ENCODE measurements at places on chromosomes 11 and 22.

DNA sequence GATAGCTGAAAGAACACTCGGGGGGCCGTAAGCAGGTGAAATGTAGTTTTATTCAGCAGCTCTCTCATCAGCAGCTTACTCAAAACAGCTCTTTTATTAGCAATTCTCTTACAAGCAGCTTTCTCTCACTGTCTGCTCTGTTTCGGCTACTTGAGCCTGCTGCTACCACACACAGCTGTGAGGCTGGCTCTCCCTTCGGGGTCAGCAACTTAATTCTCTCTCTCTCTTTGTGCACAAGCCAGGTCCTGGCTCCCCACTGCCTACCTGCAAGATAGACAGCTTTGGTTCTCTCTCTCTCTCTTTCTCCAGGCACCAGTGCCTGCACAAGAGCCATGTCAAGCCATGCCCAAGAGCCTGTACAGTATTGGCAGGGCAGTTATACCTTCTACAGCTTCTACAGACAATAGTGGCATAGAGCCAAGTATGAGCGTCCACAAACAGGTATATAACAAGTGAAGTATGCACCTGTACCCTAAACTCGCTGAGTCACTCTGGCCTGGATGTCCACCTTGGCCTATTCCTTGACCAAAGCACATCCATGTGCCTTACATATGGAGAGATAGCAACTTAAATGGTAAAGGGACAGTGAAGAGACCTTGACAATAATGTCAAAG is 110.8 kb downstream of the MTNR1B start:
- DNase-seq: no peak
- no peak overlapping the region for H3K27ac ChIP-seq
- no peak overlapping the region for H3K4me3 ChIP-seq
- no peaks in the 10 kb centered on the region for H3K4me1 ChIP-seq

- H3K4me3 ChIP-seq: no peak overlapping the region
- H3K4me1 ChIP-seq: no peaks in the 10 kb centered on the region
These were observed 32.4 kb upstream of the SCGB1D1 start for GRCh38 chr11:62157603-62158002.

DNA sequence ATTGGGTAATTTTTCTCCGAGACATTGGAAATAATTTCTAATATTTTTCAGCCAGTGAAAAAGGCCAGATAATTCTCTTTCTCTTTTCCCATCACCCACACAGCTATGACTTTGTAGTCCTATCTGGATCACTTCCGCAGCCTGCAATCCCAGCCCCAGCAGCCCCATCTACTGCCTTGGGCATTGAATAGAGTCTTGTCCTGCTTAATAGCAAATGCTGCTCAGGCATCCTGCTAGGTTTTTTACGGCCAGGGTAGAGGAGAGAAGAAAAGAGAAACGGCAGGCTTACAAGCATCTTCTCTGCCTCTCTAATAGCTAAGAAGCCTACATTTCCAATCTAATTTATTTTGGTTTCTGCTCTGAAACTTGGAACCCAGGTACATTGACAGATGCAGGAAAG is 154.3 kb upstream of the B3GAT1 start:
- DNase-seq: no peak
- no peak overlapping the region for H3K27ac ChIP-seq
- no peak overlapping the region for H3K4me3 ChIP-seq
- H3K27me3 ChIP-seq: no peaks in the 10 kb centered on the region
- no peaks in the 10 kb centered on the region for H3K4me1 ChIP-seq
- no peaks in the 10 kb centered on the region for H3K36me3 ChIP-seq

DNA sequence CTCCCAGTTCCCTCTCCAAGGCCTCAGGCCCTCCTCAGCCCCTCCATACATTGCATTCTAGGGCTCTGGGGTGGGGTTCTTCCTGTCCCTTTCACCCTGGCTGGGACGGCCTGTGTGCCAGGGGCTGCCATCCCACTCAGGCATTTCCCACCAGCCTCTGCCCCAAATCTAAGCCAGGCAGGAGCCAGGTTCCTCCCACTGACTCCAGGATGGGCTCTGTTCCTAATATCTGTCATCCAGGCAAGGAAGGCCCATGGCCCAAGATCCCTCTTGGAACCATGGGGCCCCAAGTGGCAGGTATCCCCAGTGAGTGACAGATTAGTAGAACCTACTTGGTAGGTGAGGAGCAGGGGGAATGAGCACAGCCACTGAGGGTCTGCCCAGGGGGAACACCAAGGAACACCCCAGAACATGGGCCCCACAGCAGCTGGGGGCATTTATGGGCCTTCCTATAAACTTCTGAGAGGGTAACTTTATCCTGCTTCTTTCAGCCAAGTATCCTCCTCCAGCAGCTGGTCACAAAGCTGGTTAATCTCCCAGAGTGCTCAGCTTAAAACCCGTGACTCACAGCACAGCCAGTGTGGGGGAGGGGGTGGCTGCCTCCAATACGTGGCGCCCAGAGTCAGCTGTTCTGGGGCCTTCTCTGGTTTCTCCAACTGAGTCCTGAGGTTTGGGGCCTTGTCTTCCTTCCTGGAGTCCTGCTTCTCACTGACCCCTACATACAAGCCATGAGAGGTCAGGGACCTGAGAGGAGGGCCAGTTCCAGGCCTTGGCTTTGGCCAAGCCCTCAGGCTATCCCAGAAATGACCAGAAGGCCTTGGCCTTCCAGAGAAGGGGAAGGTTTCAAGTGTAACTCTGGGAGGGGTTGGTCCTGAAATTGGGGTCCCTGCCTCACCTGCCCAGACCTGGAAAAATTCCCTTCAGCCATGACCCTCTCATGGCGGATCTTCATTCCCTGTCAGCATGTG is 19.9 kb upstream of the MYOD1 start:
- H3K4me1 ChIP-seq: no peaks in the 10 kb centered on the region
- no peak for DNase-seq
- no peak overlapping the region for H3K4me3 ChIP-seq
- H3K27me3 ChIP-seq: peaks cover 10% of the 10 kb centered on the region
- H3K27ac ChIP-seq: no peak overlapping the region
- H3K36me3 ChIP-seq: no peaks in the 10 kb centered on the region

DNA sequence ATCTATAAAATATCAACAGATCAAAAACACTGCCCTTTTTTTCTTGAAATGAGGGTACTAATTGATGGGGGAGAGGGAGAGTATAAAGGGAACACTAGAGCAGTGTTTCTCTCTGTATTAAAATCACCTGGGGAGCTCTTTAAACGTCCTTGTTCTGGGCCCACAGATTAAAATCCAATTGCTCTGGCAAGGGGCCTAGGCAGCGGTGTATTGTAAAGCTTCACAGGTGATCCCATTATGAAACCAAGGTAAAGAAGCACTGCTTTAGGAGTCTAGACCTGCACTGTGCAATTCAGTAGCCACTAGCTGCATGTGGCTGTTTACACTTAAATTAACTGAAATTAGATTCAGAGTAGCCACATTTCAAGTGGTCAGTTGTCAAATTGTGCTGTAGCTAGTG is 3.0 kb downstream of the AQP11 start:
- H3K4me1 ChIP-seq: peaks cover 4% of the 10 kb centered on the region
- H3K36me3 ChIP-seq: no peaks in the 10 kb centered on the region
- H3K27ac ChIP-seq: no peak overlapping the region
- no peak for DNase-seq

Data from B cell (primary cell).